Mesothelial cell of epicardium (in vitro differentiated cells): ENCODE measurements at places on chromosomes 16 and 17.

DNA sequence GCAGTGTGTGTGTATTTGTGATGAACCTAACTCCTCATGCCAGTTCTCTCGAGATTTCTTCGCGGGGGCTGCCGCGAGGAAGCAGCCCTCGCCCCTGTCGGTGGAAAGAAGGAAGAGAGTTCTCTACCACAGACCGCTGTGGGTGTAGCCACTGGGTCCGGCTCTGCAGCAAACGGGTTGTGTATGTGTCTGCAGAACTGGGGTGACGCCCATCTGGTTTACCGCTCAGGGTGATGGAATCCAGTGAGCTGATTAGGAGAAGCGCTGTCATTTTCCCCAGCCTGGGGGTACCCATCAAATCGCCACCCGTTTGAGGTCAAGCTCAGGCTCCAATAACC is 7.7 kb downstream of the CORO6 start:
- no peak for DNase-seq

- DNase-seq = no peak
Measured at GRCh38 chr17:32226886-32227285, 38.7 kb upstream of the RHBDL3 start.

- DNase-seq = no peak
Measured at GRCh38 chr17:40345994-40346764, 18.4 kb downstream of the GJD3 start.

GRCh38 chr16:54847207-54847606 is 83.5 kb upstream of the IRX5 start:
- DNase-seq = no peak

GRCh38 chr16:83390759-83391158 is 417.0 kb upstream of the HSBP1 start:
- DNase-seq = no peak

- no peak for DNase-seq
Measured at GRCh38 chr16:12543700-12544476, 259.8 kb downstream of the CPPED1 start.

DNA sequence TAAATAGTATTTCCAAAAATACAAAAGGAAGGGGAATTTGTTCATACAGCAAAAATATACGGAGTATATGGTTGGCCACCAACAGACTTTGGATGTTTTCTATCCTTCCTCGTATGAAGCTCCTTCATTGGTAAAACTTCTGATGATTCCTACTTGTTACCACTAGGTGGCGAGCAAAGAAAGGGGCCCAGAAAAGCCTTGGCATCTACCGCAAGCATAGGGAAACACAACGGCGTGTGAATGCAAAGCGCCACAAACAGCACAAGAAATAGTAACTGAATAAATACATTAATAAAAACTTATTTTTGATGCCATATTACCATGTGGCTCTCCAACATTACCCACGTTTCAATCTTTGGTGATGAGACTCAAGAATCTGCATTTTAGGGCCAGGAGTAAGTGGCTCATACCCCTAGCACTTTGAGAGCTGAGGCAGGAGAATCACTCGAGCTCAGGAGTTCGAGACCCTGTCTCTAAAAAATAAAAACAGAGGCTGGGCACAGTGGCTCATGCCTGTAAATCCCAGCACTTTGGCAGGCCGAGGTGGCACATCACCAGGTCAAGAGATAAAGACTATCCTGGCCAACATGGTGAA is 34.5 kb downstream of the YWHAE start:
- no peak for DNase-seq

DNA sequence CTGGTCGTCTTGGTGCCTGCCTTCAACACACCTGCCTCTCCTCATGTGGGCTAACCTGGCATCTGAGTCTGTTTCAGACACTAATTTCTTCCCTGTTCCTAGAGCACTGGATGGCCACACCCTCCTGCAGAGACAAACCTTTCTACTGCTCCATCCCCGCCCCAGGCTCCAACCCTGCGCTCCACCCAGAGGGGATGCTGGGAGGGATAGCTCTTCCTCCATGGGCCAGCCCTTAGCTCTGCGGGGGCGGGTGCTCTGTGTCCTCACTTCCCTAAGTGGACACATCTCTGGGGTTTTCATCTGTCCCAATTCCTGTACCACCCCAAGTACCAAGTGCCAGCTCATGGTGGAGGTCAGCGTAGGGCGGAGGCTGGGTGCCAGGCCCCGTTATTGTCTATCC is 11.0 kb upstream of the CRISPLD2 start:
- DNase-seq = no peak
